ENCODE measurements at places on chromosomes 1 and 21. TPM values are rescaled to one million over a fixed set of nuclear protein-coding genes. Genes with fewer than 3 reads are reported as not detected.

The FNDC7 gene
- total RNA-seq, result not detected

The GPR52 gene
- 0.68 TPM for total RNA-seq

The PRAMEF2 gene
- not detected for total RNA-seq

The OLIG2 gene
- total RNA-seq, result not detected

DNA sequence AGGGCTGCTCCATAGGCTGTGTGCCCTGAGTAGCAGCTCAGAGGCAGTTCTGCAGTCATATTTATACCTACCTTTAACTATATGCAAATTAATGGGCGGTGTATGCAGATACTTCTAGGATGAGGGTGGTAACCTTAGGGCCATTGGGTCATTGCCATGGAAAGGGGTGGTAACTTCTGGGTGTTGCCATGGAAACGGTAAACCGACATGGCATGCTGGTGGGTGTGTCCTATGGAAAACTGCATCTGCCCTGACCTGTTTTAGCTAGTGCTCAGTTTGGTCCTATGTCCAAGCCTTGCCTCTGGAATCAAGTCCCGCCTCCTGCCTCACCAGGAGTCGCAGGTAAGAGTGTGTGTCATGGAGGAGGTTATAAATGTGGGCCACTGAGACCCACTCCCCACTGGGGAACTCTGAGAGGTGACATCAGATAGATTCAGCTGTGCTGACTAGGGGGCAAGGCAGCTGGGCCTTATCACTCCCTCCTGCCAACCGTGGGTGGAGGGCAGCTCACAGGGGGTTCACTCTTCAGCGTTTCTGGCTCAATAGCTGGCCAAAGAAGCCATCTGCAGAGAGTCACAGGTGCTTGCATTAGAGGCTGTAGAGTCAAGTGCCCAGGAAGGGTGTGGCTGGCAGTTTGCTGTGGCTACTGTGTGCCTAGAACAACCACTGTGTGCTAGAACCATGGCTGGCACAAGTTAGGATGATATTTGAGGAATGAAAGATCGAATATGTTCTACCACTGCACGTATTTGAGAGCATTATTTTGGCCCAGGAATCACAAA is 19.0 kb downstream of the BACE2 start:
- no peak for DNase-seq

DNA sequence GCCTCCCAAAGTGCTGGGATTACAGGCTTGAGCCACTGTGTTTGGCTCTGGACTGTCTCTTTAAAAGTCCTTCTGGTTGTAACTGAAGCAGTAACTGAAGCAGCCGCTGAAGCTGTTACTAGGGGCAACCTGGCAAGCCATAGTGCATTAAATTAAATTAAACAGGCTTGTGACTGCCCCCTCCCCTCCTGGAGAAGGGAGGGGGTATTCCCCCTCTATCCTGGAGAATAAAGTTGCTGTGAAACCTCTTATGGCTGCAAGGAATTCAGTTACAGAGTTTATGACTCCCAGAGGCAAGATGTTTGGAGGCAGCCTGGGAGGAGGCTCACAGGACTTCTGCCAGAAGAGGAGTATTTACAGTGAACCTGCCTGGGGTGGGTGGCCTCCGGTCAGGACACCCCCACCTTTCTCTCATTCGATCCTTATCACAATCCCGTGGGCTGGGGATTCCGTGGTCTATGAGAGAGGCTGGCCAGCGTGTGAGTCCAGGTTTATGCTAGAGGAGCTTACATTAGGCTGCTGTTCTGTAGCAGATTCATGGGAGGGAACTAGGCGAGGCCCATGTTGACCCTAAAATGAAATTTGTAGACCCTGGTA is 8.3 kb downstream of the TTC22 start:
- no peak for DNase-seq

GRCh38 chr1:94463765-94464330 is 45.7 kb downstream of the ABCD3 start:
- no peak for DNase-seq

DNA sequence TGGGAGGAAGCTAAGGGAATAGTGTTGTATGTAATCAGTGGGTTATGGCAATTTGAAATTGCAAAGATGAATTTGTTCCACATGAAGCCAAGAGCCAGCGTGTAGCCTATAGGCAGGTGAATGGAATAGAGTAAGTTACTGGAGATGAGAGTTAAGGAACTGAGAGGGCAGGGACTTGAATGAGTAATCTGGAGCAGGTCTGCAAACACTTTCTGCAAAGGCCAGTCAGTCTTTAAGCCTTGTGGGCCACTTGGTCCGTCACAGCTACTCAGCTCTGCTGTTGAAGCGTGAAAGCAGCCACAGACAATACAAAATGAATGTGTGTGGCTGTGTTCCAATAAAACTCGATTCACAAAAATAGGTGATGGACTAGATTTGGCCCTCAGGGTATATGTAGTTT is 29.2 kb downstream of the SZT2 start:
- no peak for DNase-seq

GRCh38 chr1:18256282-18257235 is 149.0 kb downstream of the IGSF21 start:
- no peak for DNase-seq

- no peak for DNase-seq
Observed at GRCh38 chr1:38265293-38266196, 219.0 kb upstream of the POU3F1 start.

DNA sequence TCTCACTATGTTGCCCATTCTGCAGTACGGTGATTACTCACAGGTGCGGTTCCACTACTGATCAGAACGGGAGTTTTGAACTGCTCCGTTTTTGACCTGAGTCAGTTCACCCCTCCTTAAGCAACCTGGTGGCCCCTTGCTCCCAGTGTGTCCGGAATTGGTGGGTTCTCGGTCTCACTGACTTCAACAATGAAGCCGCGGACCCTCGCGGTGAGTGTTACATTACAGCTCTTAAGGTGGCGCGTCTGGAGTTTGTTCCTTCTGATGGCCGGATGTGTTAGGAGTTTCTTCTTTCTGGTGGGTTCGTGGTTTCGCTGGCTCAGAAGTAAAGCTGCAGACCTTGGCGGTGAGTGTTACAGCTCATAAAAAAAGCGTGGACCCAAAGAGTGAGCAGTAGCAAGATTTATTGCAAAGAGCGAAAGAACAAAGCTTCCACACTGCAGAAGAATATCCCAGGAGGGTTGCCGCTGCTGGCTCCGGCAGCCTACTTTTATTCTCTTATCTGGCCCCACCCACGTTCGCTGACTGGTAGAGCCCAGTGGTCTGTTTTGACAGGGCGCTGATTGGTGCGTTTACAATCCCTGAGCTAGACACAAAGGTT is 17.6 kb upstream of the PARP1 start:
- no peak for DNase-seq

Measured in thoracic aorta (tissue), 2 donors.